Keratinocyte (primary cell): ENCODE measurements at places on chromosomes 5 and 9. TPM values are rescaled to one million over a fixed set of nuclear protein-coding genes. Genes with fewer than 3 reads are reported as not detected.

- no peak overlapping the region for H3K27ac ChIP-seq
- H3K4me1 ChIP-seq, result peaks cover 19% of the 10 kb centered on the region
- H3K36me3 ChIP-seq, result no peaks in the 10 kb centered on the region
- H3K4me3 ChIP-seq, result no peak overlapping the region
- no peaks in the 10 kb centered on the region for H3K27me3 ChIP-seq
- no peak for DNase-seq
Observed at GRCh38 chr5:142779163-142779840, 9.1 kb downstream of the ARHGAP26 start.

The PCDHB15 gene
- 0.03 to 0.31 TPM (median 0.09 TPM) in 3 replicates for polyA plus RNA-seq

- H3K27ac ChIP-seq, result no peak overlapping the region
- H3K36me3 ChIP-seq, result no peaks in the 10 kb centered on the region
- peaks cover 4% of the 10 kb centered on the region for H3K27me3 ChIP-seq
Observed at GRCh38 chr5:135740475-135740874, 94.0 kb upstream of the SLC25A48 start.

The RNF130 gene
- polyA plus RNA-seq, result 15.1 to 20.0 TPM (median 17.5 TPM) in 3 replicates

DNA sequence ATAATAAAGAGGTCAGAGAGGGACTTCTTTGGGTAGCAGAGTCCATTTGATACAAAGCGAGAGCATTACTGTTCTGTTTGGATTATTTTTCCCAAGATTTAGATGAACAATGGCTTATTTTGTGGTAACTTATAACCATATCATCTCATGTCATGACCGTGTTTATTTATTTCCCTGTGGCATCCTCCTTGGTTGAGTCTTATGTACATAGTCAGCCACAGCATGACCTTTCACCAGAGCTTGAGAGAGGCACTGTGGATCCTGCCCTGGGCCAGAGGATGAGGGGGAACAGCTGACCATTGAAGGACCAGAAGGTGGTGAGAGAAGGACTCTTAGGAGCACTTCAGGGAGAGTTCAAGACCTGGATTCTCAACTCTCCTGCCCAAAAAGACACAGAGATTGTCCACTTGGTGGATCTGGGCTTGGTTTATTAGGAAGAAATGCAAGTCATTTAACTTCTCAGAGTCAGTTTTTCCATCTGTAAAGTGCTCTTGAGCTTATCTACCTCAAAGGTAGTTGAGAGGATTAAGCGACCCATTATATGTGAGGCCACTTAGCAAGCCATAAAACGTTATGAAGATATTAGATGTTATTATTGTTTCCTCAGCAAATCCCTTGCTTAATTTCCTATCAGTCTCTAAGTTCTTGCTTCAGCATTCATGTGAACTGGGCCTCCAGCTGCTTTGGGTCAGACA, 51.4 kb downstream of the PPIC start:
- H3K27ac ChIP-seq, result no peak overlapping the region
- DNase-seq, result no peak
- no peak overlapping the region for H3K4me3 ChIP-seq

GRCh38 chr9:91214867-91215266, 146.9 kb downstream of the AUH start:
- H3K36me3 ChIP-seq, result no peaks in the 10 kb centered on the region
- no peak for DNase-seq
- H3K4me1 ChIP-seq, result no peaks in the 10 kb centered on the region
- H3K27me3 ChIP-seq, result no peaks in the 10 kb centered on the region

- H3K4me3 ChIP-seq, result no peak overlapping the region
- DNase-seq, result no peak
- H3K4me1 ChIP-seq, result no peaks in the 10 kb centered on the region
- no peaks in the 10 kb centered on the region for H3K27me3 ChIP-seq
- H3K27ac ChIP-seq, result no peak overlapping the region
- no peaks in the 10 kb centered on the region for H3K36me3 ChIP-seq
Observed at GRCh38 chr5:160507221-160507721, 85.6 kb downstream of the PTTG1 start.

DNA sequence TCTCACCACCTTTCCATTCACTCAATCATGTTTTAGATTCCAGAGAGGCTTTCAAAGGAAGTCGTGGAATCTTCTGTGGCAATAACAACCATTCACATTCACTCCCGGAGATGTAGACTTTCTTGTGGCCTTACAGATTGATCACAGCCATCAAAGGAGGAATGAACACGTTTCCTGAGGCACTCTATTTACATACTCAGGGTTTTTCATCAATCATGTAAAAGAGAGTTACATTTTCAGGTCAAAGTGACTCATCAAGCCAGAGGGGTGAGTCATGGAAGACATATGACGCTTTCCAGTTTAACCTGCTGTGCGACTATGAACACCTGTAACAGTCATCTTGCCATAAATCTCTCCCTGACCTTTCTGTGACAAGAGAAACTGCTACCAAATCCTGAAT, 39.3 kb upstream of the RAD23B start:
- H3K36me3 ChIP-seq, result no peaks in the 10 kb centered on the region
- H3K4me1 ChIP-seq, result peaks cover 38% of the 10 kb centered on the region
- H3K4me3 ChIP-seq, result no peak overlapping the region

- no peak for DNase-seq
- H3K36me3 ChIP-seq, result no peaks in the 10 kb centered on the region
- no peak overlapping the region for H3K4me3 ChIP-seq
- H3K27me3 ChIP-seq, result peaks cover 4% of the 10 kb centered on the region
- no peak overlapping the region for H3K27ac ChIP-seq
Observed at GRCh38 chr5:159031513-159031912, 68.2 kb downstream of the EBF1 start.

The ARL15 gene
- 17.1 to 24.7 TPM (median 19.7 TPM) in 3 replicates for polyA plus RNA-seq

DNA sequence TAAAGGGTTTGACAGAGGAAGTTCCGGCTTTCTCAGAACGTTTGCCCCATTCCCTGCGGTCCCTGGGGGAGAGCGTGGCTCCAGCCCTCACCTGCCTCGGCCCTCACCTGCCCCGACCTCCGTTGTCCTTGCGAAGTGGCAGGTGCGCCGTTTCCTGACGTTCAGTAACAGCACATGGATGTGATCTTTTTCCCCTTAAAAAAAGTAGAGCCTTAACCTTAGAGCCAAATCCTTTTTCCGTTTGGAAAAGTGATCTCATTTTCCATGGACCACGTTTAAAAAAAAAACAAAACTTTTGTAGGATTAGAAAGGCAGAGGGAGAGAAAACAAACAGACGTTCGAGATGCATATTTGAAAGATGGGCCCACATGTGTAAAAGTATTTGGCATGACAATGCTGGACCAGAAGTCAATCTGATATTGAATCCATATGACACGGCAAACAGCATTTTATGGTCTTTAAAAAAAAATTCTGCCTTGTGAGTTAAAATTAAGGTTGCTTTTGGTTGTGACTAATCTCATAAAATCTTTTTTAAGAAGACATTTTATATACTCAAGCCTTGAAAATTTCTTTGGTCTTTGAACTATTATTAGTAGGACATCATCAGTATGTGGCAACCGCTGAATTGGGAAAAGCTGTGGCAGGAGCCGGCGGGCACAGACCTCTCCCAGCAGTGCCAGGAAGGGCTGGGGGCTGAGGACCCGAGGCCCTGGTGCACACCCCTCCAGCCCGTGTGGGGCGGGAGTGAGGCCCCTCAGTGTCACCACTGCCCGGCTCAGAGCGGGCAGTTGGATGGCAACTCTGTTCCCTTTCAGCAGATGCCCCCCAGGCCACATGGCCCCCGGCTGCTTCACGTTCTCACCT, 42.5 kb upstream of the EXOC3 start:
- no peak for DNase-seq
- H3K4me3 ChIP-seq, result no peak overlapping the region
- H3K27me3 ChIP-seq, result peaks cover 20% of the 10 kb centered on the region
- no peaks in the 10 kb centered on the region for H3K36me3 ChIP-seq

GRCh38 chr9:136543280-136543679, 2.6 kb downstream of the NOTCH1 start:
- H3K27me3 ChIP-seq, result no peaks in the 10 kb centered on the region
- peaks cover 38% of the 10 kb centered on the region for H3K4me1 ChIP-seq
- no peak for DNase-seq
- H3K27ac ChIP-seq, result no peak overlapping the region
- peaks cover 32% of the 10 kb centered on the region for H3K36me3 ChIP-seq
- H3K4me3 ChIP-seq, result peak overlapping the region; percentile 98

DNA sequence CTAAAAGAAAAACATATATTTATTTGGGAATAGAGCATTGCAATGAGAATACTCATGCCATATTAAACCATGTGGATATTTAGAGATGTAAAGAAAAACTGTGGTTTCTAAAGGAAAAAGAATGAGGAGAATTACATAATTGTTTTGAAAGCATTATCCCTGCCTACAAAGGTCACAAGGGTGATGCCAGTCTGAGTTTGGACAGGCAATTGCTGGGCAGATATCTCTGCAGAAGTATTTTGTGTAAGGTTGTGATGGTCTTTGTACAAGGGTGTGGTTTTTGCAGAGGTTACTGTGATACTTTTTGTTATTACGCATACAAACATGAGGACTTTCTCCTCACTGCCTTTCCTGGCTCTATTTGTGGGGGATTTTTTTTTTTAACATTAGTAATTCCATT, 2022.9 kb upstream of the CDH6 start:
- no peaks in the 10 kb centered on the region for H3K27me3 ChIP-seq
- H3K4me3 ChIP-seq, result no peak overlapping the region
- H3K27ac ChIP-seq, result no peak overlapping the region
- no peaks in the 10 kb centered on the region for H3K4me1 ChIP-seq
- no peak for DNase-seq

- H3K4me3 ChIP-seq, result no peak overlapping the region
- no peaks in the 10 kb centered on the region for H3K36me3 ChIP-seq
- H3K4me1 ChIP-seq, result no peaks in the 10 kb centered on the region
- no peaks in the 10 kb centered on the region for H3K27me3 ChIP-seq
Observed at GRCh38 chr5:74361406-74362358, 278.8 kb downstream of the ENC1 start.

GRCh38 chr9:121194730-121195129, 6.9 kb downstream of the RAB14 start:
- peak overlapping the region; percentile 92 for H3K27ac ChIP-seq
- peak; percentile 33 for DNase-seq
- H3K36me3 ChIP-seq, result peaks cover 2% of the 10 kb centered on the region
- H3K4me3 ChIP-seq, result peak overlapping the region; percentile 91
- peaks cover 55% of the 10 kb centered on the region for H3K4me1 ChIP-seq
- H3K27me3 ChIP-seq, result no peaks in the 10 kb centered on the region

DNA sequence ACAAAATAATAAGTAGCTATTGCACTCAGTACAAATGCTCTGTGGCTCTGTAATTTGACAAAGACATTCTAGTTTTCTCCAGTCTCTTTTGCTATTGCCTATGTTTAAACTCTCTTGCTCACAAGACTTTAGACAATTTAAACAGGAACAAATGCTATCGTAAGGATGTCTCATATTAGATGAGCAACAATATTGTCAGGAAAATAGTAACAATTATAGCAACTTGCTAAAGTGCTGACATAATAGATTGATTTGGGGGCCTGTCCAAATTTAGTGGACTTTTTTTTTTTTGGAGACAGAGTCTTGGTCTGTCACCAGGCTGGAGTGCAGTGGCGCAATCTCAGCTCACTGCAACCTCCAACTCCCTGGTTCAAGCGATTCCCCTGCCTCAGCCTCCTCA, 11.8 kb downstream of the KIF2A start:
- H3K36me3 ChIP-seq, result no peaks in the 10 kb centered on the region
- H3K4me3 ChIP-seq, result no peak overlapping the region
- H3K4me1 ChIP-seq, result peaks cover 12% of the 10 kb centered on the region
- H3K27me3 ChIP-seq, result no peaks in the 10 kb centered on the region
- no peak overlapping the region for H3K27ac ChIP-seq
- no peak for DNase-seq

The HOMER1 gene
- 3.8 to 6.5 TPM (median 5.0 TPM) in 3 replicates for polyA plus RNA-seq

DNA sequence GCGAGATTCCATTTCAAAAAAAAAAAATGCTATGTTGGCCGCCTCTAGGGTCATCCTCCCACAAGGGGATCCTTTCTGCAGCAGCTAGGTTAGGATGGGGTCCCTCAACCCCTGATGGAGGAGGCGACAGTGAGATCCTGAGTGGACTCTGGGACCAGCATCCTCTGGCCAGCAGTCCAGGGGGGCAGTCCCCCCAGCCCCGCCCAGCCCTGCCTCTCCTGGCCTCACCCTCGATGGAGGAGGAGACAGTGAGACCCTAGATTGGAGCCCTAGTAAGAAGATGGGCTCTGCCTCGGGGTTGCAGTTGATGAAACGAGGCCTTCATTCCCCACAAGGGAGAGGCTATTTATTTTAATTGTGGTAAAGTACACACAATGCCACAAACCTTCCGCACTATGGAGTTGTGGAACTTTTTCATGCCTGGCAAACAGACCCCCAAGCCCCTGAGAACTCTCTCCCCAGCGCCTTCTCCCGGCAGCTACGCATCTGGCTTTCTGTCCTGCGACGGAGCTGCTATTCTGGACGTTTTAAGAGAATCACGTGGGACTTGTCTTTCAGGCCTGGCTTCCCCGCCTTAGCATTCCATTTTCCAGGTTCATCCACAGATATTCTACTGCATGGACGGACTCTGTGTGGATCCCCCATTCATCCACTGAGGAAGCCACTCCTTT, 15.8 kb downstream of the VAV2 start:
- no peak overlapping the region for H3K4me3 ChIP-seq
- H3K27ac ChIP-seq, result no peak overlapping the region
- H3K4me1 ChIP-seq, result peaks cover 4% of the 10 kb centered on the region
- no peaks in the 10 kb centered on the region for H3K27me3 ChIP-seq
- no peaks in the 10 kb centered on the region for H3K36me3 ChIP-seq

The SLC36A3 gene
- polyA plus RNA-seq, result not detected in 3 replicates

The PGM5 gene
- polyA plus RNA-seq, result 0.18 TPM in 1 of 3 replicates, not detected in the others

GRCh38 chr9:119332522-119332921, 36.7 kb downstream of the BRINP1 start:
- no peak overlapping the region for H3K27ac ChIP-seq
- DNase-seq, result no peak
- H3K4me3 ChIP-seq, result no peak overlapping the region
- no peaks in the 10 kb centered on the region for H3K36me3 ChIP-seq
- no peaks in the 10 kb centered on the region for H3K4me1 ChIP-seq
- no peaks in the 10 kb centered on the region for H3K27me3 ChIP-seq

The MACIR gene
- polyA plus RNA-seq, result 7.4 to 9.5 TPM (median 9.2 TPM) in 3 replicates

GRCh38 chr5:93246090-93246855, 334.7 kb downstream of the NR2F1-AS1 start:
- H3K4me1 ChIP-seq, result peaks cover 3% of the 10 kb centered on the region
- H3K36me3 ChIP-seq, result no peaks in the 10 kb centered on the region

DNA sequence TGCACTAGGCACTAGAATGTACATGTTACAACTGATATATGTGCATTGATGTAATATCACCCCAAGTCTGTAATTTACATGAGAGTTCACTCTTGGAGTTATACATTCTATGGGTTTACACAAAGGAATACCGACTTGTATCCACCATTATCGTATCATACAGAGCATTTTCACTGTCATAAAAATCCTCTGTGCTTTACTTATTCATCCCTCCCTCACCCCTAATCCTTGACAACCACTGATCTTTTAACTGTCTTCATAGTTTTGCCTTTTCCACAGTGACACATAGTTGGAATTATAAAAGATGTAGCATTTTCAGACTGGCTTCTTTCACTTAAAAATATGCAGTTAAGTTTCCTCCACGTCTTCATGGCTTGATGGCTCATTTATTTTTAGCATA, 11.1 kb upstream of the RFK start:
- H3K4me1 ChIP-seq, result peaks cover 8% of the 10 kb centered on the region
- no peaks in the 10 kb centered on the region for H3K36me3 ChIP-seq
- no peak for DNase-seq
- no peaks in the 10 kb centered on the region for H3K27me3 ChIP-seq

The TMC1 gene
- polyA plus RNA-seq, result 0.05 to 0.24 TPM (median 0.12 TPM) in 3 replicates

GRCh38 chr5:38985909-38986452, 88.2 kb downstream of the RICTOR start:
- H3K27ac ChIP-seq, result no peak overlapping the region
- H3K4me1 ChIP-seq, result no peaks in the 10 kb centered on the region
